ENCODE measurements at places on chromosomes 3 and 15. TPM values are rescaled to one million over a fixed set of nuclear protein-coding genes. Genes with fewer than 3 reads are reported as not detected.

The TMEM158 gene
- 1.1 TPM for polyA plus RNA-seq

The FAM107A gene
- polyA plus RNA-seq, result 48.1 TPM

The ACAN gene
- 0.50 TPM for polyA plus RNA-seq

The LRRC31 gene
- 1.0 TPM for polyA plus RNA-seq

The PRR20G gene
- not detected for polyA plus RNA-seq

All from lung (tissue), 17 donors.